ENCODE measurements at places on chromosomes 11 and 22. TPM values are rescaled to one million over a fixed set of nuclear protein-coding genes. Genes with fewer than 3 reads are reported as not detected.

LGALS12 gene
- not detected for total RNA-seq

DNA sequence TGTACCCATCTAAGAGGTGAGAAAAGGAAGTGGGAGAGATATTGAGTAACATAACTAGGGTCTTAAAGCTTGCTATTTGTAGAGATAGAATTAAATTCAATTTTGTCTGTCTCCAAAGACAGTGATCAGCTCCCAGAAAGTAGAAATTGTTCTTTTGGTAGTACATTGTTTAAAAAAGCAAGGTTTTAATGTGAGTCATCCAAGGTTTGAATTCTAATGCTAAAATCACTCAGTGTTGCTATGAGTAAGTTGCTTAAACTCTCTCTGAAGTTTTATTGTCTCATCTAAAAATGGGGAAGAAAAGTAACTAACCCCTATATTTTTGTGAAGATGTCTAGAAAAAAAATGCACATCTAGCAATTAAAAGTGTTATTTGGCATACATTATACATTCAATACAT lies 1004.5 kb upstream of the CCDC90B start:
- peak; percentile 34 for DNase-seq

PTPRCAP gene
- total RNA-seq = 2.5 TPM

RFPL2 gene
- total RNA-seq = not detected

GRCh38 chr22:50210378-50211139 lies 9.7 kb downstream of the SELENOO start:
- DNase-seq = no peak

PKP3 gene
- 23.9 TPM for total RNA-seq

KRTAP5-5 gene
- not detected for total RNA-seq

DNA sequence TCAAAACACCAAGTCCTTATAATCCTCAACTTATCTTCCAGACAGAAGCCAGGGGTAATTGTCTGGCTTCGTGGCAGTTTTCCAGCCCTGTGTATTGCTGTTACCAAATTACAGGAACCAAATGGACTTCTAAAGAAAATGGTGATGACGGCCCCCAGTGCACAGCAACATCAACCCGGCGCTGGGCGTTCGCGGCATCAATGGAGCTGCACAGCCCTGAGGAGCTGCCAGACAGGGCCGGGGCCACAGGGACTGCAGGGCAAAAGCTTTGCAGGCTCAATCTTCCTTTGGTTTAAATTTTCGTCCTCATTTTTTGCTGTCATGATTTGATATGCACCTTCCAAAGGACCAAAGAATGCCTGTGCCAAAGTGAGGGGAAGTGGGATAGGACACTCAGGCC lies 292.5 kb downstream of the BRD1 start:
- no peak for DNase-seq

DNA sequence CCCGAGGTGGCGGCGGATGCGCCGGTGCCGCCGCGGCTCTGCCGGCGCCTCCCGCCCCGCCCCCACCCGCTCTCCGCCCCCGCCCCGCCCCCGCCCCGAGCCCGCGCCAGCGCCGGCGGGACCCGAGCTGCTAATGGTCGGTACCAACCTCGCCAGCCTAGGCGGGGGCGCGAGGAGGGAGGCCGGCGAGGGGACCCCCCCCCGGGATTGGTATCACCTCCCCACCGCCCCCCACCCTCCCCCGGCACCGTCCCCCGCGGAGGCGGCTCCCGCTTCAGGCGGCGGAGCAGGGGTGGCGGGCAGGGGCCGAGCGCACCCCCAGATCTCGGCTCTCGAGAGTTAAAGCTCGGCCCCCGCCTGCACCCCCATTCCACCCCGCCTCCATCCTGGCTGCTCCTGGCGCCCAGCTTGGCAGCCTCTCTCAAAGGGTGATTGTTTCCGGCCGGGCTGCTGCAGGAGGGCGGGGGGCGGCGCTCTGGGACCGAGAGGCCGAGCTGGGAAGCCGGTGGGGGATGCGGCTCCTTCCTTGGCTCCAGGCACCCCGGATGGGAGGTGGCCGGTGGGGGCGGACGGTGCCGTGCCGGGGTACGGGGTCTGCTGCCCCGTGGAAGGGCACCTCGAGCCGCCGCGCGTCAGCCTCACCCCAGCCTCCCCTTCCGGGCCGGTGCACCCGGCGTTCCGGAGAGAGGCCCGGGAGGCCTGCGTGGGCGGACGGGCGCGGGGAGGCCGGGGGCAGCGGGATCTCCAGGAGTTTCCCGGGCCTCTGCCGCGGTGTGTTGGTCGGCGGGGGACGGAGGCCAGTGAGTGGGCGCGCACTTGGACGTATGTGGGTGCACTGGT lies at the start of gene B3GAT1:
B3GAT1 (minus strand) TSS at position 40 of the 840 bp plus-strand sequence. CDS start 24,583 bp downstream, outside the sequence.
- DNase-seq = no peak

BAIAP2L2 gene
- 4.1 TPM for total RNA-seq

DNA sequence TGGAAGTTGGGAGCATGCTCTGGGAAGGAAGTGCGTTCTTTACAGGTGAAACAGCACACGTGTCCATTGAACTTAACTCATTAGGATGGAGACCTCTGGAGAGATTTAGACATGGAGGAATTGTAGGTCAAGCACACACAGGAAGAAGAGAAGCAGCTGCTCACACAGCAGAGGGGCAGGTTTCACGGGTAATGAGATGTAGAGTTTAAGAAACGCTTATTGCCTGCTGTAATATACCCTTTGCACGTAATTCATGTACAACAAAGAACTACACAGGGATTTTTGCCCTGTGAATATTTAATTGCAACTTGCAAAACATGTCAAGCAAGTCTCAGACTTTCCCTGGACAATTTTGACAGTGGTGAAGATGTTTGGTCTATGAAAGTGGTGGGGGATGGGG lies 508.0 kb downstream of the OPCML start:
- no peak for DNase-seq

- DNase-seq = no peak
Measured at GRCh38 chr11:1522081-1522424, 35.5 kb upstream of the MOB2 start.

CDC42EP2 gene
- total RNA-seq = 46.4 TPM

DNA sequence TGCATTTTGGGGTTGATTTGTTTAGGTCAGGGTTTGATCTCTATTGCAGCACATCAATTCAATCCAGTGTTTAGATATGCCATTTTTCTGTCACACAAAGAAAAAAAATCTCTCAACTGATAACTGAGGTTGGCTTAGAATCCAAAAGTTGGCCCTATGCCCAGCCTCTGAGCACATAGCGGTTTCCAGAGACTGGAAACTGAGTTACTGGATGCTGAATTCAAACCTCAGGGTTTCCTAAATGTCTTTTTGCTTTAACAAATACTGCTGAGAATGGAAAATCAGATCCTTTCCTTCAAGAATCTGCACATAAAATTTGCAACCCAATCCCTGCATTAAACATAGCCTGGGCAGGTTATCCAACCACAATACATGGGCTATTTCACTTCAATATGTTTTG lies 4.0 kb downstream of the P4HA3 start:
- no peak for DNase-seq

SOX6 gene
- total RNA-seq = 4.1 TPM

DNA sequence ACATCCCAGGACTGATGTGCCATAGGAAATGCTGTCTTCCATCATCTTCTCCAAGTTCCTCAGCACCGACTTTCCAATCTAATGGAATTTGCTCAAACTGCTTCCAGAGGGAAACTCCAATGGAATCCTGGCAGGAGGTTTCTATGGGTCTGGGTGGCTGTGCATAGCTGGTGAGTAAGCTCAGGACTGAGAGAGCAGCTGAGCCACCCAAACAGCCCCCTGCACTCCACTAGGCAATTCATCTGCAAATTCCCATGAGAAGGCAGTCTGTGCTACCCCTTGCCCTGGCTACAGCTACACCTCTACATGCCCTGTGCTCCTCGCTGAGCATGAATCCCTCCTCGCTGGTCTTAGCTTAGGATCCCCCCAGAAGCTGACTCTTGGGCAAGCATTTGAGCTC lies 127.9 kb upstream of the CSNK2A3 start:
- no peak for DNase-seq

DNA sequence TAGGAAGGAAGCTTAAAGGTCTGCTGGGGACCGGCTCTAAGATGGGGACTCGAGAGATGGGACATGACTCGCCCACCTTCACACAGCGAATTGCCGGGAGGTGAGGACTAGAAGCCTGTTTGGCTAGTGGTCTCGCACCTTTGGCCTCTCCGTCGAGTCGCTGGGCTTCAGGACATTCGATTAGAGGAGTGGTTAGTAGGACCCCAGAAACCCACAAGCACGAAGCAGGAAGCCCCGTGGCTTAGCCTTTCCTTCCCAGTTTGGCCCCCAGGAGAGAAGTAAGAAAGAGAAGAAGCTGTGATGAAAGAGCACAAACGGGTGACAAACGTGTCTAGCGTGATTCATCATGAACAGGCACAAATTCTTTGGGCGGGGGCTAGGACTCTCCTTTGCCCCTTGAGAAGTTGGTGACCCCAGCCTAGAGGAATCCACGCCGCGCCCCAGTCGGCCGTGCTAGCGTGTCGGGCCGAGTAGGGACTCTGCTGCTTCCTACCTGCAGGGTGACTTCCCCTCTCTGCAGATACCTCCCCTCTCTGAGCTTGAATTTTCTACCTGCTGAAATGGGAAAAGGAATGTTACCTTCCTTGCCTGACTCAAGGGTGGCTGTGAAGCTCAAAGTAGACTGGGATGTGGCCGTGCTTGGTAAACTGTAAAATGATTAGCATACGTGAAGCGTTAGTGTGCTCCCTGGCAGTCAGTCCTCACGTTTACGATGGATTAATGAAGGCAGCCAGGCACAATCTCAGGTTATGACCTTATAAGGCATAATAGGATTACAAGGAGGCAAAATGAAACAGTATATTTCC lies 1.1 kb upstream of the ADM start:
- DNase-seq = no peak

KRTAP5-7 gene
- not detected for total RNA-seq

GRCh38 chr11:87304412-87304811 lies 266.7 kb downstream of the TMEM135 start:
- DNase-seq = no peak

- no peak for DNase-seq
Measured at GRCh38 chr11:57566905-57567514, 462 bp downstream of the UBE2L6 start.

GRCh38 chr11:30452114-30452513 lies 129.2 kb downstream of the ARL14EP start:
- no peak for DNase-seq

- no peak for DNase-seq
Measured at GRCh38 chr11:33474866-33475265, 217.7 kb downstream of the HIPK3 start.

APOBEC3B gene
- 21.1 TPM for total RNA-seq

PRRG4 gene
- total RNA-seq = 3.7 TPM

ELF5 gene
- not detected for total RNA-seq

DNA sequence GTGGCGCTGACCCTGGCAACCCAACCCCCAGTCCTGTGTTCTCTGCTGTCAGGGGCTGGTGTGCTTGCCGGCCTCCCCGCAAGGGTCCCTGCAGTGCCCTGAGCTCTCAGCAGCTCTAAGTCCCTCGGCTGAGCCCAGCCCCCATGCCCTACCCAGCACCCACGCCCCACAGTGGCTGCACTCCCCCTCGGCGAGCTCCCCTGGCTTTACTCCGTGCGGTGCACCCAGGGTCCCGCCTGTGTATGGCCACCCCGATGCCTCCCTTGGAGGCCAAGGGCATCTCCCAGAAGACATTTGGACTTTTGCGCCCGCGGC lies 72.5 kb upstream of the SHISAL1 start:
- DNase-seq = no peak

DNA sequence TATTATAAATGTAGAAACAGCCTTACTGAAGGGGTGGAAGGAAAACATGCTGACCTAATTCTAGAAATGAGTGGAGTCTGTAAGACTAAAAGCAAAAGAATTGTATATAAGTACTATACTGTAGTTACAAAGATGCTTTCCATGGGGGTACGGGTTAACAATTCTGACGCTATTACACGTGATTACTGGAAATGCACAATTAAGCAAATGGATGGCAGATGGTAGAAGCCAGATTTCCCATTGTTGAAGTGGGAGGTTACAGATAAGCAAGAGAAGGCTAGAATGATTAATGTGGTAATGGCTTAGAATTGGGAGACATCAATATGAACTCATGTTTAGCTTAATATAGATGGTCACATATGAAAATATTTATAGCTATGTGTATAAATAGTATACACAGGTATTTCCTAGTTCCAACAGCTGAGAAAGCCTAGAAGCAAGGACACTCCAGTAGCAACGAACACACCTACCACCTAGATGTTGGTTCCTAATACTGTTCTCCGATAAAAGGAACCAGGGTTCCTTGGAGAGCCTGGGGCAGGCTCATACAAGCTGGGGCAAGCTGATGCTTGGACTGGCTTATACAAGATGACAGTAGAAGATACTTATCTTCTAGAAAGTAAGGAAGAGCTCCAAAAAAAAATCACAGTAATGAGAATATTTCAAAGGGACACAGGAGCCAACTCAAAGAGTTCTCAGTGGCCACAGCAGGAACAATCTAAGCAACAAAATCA lies 13.5 kb downstream of the SMC1B start:
- DNase-seq = no peak

DNA sequence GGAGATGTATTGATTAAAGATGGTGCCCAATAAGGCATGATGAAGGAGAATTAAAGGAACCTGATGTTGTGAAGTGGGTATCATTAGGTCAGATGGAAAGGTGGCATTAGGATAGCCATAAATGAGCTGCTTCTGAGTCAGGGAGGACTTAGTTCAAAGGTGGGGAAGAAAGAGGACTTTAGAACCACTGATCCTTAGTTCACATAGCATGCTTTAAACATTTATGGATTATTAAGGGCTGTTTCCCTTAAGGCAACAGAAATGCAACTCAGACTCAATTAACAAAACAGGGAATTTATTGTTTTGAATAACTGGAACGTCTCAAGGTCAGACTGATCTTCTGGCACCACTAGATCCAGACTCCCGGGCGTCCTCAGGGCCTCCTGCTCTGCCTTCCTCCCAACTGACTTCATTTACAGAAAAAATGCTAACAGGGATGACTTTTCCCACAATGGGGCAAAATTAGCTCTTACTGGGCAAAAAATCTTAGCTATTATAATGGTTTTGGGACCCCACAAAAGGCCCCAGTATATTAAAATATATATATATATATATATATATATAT lies 1526.0 kb downstream of the TBC1D22A start:
- DNase-seq = no peak

- no peak for DNase-seq
Measured at GRCh38 chr11:112300094-112300786, 39.6 kb upstream of the PLET1 start.

CSTF3 gene
- total RNA-seq = 22.2 TPM

USH1C gene
- total RNA-seq = 0.75 TPM

DNA sequence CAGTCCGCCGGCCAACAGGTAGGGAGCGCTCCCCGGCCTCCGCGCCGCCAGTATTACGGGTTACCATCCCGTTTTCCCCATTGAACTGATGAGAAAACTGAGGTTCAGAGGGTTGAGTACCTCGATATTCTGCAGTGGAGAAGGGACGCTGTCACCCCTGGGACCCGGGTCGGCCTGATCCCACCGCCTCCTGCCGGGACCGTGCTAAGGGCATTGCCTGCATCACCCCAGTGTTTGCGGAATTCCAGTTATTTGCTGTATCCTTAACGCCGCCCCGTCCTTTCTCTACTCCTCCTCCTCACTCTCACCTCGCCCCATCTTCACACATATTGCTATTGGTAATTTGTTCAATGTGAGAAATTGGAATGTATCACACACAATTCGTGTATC lies 370 bp upstream of the A4GALT start:
- DNase-seq = no peak

Data from kidney epithelial cell (primary cell).